Activated naive CD4-positive, alpha-beta T cell (primary cell): ENCODE measurements at places on chromosomes 2 and 18.

DNA sequence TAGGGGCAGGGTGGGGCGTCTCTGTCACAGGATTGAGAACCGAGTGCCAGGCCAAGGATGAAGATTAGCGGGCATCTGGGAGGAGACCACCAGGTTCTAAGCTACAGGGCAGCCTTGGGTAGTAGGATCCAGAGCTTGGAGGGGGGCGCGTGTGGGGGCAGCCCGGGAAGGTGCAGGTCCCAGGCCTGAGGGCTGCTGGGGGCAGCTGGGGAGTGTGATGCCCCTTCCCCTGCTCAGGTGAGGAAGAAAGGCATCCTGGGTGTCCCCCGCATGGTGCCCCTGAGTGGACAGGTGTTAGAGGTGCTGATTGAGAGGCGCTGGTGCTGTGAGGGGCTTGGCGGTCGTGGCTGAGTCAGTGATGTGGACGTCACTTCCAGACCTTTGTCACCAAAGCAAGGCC lies 33.9 kb upstream of the MBP start:
- no peak for DNase-seq

GRCh38 chr18:69985239-69985638 lies 37.6 kb upstream of the CD226 start:
- DNase-seq, result no peak

DNA sequence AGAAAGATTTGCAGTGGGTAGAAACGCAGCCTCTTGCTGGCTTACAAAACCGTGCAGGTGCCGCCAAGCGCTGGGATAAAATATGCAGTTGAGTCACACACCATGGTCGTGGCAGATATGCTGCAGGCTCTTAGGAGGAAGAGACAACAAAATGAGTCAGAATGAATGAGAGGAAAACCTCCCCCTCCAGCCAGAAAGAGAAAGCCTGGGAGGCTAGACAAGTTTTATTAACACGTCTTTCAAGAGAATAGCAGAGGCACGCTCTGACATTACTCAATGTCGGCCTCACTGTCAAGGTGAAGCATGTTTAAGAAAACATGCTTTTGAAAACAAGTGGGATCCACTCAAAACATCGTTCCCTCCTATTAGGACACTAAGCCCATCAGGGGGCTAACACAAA lies 37.1 kb upstream of the ZCCHC2 start:
- DNase-seq, result no peak

DNA sequence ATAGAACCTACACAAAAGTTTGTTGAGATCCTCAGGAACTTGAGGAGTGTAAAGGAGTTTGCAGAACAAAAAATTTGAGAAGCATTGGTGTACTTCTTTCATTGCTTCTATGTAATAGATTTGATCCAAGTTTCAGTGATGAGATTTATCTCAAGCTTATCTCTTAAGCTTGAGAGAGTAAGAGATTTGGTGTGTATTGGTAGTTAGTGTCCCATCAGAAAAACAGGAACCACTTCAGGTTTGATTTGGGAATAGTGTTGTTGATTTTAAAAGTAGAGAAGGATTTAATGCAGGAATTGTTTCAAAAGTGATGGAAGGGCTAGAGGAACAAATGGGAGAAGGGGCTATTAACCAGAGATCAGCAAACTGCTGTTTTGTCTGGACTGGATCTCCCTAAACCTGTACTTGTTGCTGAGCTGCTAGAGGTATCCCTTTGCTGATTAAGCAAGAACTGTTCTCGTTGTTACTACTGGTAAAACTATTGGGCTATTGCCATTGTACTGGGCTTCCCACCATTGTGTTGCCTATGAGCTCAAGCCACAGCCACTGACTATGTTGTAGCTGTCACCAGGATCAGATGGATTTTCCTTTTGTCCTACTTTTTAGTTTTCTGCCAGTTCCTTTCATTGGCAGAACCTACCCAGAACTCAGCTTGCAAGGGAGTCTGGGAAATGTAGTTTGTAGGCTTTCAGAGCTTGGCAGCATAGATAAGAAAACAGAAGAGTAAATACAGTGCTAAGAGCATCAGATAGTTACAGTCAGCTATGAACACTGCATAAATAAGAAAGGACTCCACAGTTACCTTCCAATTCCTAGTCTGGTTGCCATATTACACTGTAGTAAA lies 39.3 kb downstream of the RAB10 start:
- DNase-seq, result no peak

DNA sequence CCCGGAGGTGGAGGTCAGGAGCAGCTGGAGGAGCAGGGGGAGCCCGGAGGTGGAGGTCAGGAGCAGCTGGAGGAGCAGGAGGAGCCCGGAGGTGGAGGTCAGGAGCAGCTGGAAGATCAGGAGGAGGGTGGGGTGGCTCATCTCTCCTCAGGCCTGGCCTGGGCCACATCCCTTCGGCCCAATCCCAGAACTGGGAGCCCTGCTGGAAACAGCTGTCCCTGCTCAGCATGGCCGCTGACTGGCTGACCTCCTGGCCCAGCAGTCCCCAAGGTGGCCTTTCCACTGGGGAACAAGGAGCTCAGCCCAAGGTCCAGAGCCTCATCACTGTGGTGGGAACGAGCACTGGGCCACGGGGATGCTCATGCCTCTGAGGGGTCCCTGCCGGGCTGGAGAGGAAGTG lies 66.6 kb upstream of the LAPTM4A start:
- no peak for DNase-seq
